Astrocyte of the hippocampus (primary cell): ENCODE measurements at places on chromosomes 1 and 21.
A peak's percentile ranks its signal among the peaks of the same experiment; 100 is the strongest.

- DNase-seq = peak; percentile 9
Observed at GRCh38 chr1:228937851-228938536, 202.7 kb downstream of the RHOU start.

GRCh38 chr1:192516776-192517297 is 58.7 kb upstream of the RGS1 start:
- DNase-seq = peak; percentile 37

DNA sequence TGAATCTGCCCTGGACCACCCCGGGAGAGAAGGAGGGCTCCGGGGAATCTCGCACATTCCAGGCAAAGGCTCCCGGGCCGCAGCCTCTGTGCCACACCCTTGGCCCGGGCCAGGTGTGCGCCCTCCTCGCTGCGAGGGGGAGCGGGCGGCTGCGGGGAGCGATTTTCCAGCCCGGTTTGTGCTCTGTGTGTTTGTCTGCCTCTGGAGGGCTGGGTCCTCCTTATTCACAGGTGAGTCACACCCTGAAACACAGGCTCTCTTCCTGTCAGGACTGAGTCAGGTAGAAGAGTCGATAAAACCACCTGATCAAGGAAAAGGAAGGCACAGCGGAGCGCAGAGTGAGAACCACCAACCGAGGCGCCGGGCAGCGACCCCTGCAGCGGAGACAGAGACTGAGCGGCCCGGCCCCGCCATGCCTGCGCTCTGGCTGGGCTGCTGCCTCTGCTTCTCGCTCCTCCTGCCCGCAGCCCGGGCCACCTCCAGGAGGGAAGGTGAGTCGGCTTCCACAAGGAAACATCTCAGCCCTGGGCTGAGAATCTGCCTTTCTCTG is at the start of gene LAMC2:
TSS of gene LAMC2 (plus strand) at position 324 of the 550 bp plus-strand sequence. CDS start at position 413, 89 bp downstream.
- peak; percentile 74 for DNase-seq

- no peak for DNase-seq
Observed at GRCh38 chr1:205939690-205940330, 3.4 kb downstream of the SLC26A9 start.

- no peak for DNase-seq
Observed at GRCh38 chr1:88216441-88216840, 467.6 kb upstream of the PKN2 start.

- peak; percentile 12 for DNase-seq
Observed at GRCh38 chr1:99365141-99365540, 100.8 kb downstream of the PLPPR4 start.

GRCh38 chr1:208235982-208236761 is 8.0 kb downstream of the PLXNA2 start:
- DNase-seq = peak; percentile 81

GRCh38 chr1:43849670-43850069 is 83.9 kb upstream of the ARTN start:
- DNase-seq = no peak

DNA sequence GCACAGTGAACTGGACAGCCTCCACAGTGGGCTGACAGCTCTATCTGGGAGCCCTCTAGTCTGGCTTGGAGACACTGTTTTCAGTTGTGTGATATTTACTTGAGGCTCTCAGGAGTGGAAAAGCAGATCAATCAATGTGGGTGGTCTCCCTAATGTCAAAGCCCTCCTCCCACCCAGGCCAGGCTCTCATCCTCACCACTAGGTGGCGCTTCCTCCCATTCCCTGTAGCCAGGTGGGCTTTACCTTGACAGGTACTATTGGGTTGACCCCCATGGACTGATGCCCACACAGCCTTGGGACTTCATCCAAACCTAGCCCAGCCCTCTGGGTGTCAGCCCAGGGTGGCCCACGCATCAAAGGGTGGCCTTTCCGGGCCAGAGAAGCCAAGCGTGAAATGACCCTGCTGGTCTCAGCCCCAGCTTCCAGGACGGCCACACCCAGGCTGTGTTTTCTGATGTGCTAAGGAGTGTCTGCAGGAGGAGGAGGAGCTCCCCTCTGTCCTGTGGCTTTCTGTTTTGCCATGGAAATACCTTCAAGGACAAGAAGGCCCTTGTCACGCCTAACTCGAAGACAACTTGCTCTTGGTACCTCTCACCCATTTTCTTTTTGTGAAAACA is 54.0 kb downstream of the CLIC6 start:
- no peak for DNase-seq

DNA sequence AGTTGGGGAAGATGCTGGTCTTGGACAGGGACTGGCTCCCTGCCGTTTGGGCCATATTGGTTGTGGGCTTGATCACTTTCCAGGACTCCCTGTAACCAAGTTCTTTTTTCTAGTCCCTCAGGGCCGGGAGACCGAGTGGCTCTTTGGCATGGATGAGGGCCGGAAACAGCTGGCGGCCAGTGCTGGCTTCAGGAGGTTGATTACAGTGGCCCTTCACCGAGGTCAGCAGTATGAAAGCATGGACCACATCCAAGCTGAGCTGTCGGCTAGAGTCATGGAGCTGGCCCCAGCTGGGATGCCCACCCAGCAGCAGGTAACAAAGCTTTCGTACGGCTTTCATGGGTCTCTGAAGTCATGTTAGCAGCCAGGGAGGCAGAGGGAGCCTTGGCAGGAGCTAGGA is 4.3 kb downstream of the METTL13 start:
- no peak for DNase-seq
